ENCODE measurements at places on chromosomes 12 and 14.

DNA sequence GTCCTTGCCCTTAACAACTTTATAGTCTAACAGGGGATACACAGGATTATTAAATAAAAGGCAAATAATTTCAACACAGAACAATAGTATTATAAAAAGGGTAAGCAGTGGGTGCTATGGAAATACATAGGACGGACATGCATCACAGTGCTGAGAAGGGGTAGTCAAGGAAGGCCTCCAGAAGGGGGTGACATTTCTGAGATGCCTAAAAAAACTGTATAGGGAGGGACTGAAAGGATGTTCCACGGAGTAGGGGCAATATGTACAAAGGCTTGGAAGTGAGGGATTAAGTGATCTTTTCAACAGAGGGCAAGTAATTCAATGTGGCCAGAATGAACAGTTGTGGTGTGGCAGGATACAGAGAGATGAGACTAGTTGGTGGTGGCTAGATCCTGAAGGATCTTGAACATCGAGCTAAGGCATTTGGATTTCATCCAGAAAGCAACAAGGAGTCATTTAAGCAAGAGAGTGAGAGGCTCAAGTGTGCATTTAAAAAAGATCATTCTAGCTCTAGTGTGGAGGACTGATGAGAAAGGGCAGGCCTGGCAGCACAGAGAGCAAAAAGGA lies 8.9 kb upstream of the ATP5MC2 start:
- no peak for DNase-seq

GRCh38 chr12:122042910-122043309 lies 21.2 kb downstream of the BCL7A start:
- DNase-seq, result no peak

DNA sequence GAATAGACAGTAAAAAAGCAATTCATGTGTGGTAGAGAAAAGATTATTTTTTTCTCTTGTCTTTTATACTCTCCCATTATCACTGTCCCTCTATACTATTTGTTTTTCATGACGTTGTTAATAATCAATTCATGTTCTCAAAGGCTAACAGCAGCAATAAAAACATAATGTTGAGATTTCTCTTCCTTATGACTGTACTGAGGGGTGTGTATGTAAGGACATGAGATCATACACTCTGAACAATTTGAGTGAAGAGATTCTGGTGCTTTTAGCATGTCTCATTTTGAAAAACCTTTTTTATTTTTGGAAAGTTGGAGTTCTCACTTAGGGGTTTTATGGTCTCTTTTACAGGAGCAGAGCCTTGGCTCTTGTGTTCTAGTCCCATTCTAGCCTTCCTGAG lies 3.8 kb upstream of the TSPAN8 start:
- no peak for DNase-seq

DNA sequence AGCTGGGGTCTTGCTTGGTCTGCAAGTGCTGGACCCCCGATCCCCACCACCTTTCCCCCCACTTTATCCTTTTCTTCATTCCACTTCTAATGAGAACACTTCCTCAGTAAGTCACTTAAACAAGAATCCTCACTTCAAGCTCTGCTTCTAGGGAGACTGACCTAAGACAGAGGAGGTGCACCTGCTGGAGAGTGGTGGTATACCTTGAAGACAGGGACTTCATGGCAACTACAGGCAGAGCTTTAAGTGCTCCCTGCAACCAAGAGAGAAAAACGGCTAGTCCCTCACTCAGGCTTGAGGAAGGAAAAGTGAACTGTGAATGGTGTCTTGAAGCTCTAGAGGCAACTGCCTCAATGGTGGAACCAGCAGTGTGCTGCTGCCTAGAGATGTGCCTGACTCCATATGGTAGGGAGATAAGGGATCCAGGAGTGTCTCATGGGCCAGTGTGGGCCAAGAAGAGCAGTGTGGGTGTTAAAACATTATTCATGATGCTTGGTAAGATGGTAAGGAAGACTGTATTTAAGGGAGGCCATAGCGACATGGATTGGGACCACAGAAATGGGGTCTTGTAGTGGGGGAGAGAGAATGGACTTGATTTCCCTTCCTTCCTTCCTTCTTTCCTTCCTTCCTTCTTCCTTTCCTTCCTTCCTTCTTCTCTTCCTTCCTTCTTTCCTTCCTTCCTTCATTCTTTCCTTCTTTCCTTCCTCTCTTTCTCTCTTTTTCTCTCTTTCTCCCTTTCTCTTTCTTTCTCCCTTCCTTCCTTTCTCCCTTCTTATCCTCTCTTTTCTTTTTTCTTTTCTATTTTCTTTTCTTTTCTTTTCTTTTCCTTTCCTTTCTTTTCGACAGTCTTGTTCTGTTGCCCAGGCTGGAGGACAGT lies 96.2 kb upstream of the NAP1L1 start:
- DNase-seq, result no peak

DNA sequence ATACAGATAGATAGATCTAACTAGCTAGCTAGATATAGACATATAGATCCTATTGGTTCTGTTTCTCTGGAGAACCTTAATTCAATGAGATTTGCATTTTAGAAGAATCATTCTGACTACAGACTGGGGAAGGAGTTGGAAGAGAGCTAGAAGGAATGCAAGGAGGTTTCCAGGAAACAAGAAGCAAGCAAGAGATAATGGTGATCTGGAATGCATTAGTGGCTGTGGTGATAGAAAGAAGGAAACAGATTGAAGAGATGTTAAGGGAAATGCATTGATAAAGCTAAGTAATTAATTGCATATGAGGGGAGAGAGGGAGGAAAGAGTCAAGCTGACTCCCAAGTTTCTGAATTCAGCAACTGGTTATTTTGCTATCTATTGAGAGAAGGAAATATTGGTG lies 42.7 kb downstream of the DBX2 start:
- no peak for DNase-seq

GRCh38 chr12:885701-886100 lies 63.8 kb downstream of the RAD52 start:
- no peak for DNase-seq

DNA sequence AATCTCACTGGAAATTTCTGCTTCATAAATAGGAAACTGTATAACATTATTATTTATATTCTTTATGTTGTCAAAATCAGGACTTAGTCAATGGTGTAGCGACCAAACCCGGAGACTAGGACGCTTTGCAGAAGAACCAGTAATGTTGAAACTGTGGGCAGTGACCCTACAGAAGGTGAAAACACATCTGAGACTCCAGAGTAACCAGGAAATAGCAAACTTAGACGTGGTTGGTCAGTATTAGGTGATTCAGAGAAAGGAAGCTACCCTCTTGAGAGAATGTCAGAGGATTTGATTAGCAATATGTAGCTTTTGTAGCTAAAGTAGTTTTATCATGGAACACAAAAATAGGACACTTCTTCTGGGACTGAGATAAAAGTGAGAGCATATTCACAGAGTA lies 381.9 kb downstream of the SLC16A7 start:
- DNase-seq, result no peak

GRCh38 chr12:122834921-122835749 lies at the start of gene HIP1R:
HIP1R (plus strand) TSS chr12:122835457; CDS start chr12:122835551, 94 bp downstream.
- peak; percentile 58 for DNase-seq

Data from stimulated activated CD4-positive, alpha-beta T cell treated with anti-CD3 and anti-CD28 coated beads, TNF-alpha, amount 100 ng/mL, for 24 hours (primary cell).